Vein endothelial cell (primary cell): ENCODE measurements at places on chromosomes 13 and 19. TPM values are rescaled to one million over a fixed set of nuclear protein-coding genes. Genes with fewer than 3 reads are reported as not detected.

Gene KRI1
- 5.9 and 6.2 TPM in 2 replicates for total RNA-seq

Gene GPC6
- under 0.01 TPM in 1 of 2 replicates, not detected in the other for total RNA-seq

Gene PPM1N
- total RNA-seq, result 2.0 and 2.3 TPM in 2 replicates

Gene AP1M2
- total RNA-seq, result not detected in 2 replicates

Gene PABPC3
- under 0.01 and 0.10 TPM in 2 replicates for total RNA-seq

Gene UPK1A
- total RNA-seq, result not detected in 2 replicates

Gene GGN
- 0.29 and 0.65 TPM in 2 replicates for total RNA-seq

Gene PSG2
- not detected in 2 replicates for total RNA-seq

Gene GJA3
- under 0.01 TPM in 1 of 2 replicates, not detected in the other for total RNA-seq

Gene TMEM145
- total RNA-seq, result not detected in 2 replicates

Gene C1QTNF9B
- not detected in 2 replicates for total RNA-seq

Gene STOML3
- total RNA-seq, result not detected in 2 replicates

Gene TEX26
- total RNA-seq, result not detected in 2 replicates
